ENCODE measurements at places on chromosomes 7 and 10.

DNA sequence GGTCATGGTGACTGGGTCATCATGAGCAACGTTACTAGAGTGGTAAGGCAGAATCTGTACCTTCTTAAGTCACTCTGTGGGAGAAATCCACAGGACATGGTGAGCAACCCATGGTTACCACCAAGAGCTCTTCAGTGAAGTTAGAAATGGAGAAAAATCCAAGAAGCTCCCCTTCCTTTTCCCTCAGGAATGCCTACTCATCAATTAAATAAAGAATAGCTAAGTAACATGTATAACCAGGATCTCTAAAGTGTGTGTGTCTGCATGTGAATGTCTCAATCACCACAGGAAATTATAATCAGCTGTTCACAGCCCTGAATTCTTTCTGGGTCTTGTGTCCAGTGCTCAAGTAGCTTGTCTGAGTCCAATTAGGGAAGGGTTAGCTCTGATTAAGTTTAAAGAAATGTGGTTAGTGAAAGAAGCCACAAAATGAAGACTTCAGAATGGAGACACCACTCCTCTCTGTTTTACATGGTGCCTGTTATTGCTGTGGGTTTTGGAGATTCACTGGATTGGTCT is 73.2 kb downstream of the SEM1 start:
- no peak for DNase-seq

GRCh38 chr10:123604506-123604905 is 61.6 kb upstream of the GPR26 start:
- no peak for DNase-seq

DNA sequence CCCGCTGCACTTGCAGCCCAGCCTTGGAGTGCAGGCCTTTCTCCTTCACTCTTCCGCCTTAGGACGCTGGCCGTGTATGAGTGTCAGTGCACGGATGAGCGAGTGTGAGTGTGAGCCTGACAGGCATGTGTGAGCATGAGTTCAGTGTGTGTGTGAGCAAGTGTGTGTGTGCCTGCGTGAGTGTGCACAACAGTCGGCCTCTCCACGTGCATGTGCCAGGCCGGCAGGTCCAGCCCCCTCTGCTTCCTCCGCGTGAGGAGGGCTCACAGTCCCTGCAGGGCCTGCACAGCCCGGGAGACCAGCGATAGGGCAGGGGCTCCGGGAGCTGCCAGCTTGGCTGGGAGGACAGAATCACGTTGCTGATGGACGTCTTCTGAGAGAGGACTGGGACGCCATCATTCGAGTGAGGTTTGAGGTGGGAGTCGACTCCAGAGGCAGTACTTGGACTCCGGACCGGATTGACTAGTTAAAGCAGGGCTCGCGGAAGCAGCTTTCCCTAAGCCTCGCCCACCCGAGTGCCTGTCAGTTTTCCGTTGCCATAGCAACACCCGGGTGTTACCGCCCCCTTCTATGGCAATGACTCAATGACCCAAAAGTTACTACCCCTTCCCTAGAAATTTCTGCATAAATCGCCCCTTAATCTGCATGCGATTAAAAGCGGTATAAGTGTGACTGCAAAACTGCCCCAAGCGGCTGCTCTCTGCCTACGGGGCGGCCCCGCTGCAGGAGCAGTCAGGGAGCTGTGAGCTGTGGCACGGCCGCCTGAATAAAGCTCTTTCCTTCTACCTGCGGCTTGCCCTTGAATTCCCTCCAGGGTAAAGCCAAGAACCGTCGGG is 19.6 kb upstream of the CFAP46 start:
- peak; percentile 21 for DNase-seq

- DNase-seq: no peak
Measured at GRCh38 chr10:30436191-30436611, 2.2 kb downstream of the MAP3K8 start.

DNA sequence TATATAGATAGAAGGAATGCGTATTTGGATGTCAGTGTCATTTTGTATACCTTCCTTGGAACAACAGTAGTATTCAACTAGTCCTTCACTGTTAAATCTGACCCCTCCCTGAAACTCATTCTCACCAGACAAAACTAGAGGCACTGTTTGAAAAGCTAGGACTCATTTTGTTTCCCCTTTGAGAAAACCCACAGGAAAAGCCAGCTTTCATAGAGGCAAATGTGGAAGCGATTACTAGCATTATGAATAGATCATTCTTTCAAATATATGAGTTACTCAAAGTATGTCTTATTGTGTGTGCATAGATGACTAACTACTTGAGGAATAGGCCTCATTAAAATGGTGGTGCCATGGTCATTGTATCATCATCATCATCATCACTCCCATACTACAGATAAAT is 1.9 kb upstream of the ASB15 start:
- DNase-seq: no peak

DNA sequence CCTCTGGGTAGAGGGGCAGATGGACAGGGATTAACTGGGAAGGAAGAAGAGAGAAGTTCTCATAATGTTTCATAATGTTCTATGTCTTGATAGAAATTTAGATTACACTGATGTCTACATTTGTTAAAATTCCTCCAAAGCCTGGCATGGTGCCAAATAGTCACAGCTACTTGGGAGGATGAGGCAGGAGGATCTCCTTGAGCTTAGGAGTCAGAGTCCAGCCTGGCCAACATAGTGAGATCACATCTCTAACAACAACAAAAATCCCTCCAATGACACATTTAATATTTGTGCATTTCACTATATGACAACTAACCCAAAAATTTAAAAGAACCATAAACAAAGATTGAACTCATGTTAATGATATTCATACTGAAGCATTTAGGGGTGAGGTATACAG is 33.0 kb upstream of the PPP1R3C start:
- no peak for DNase-seq

DNA sequence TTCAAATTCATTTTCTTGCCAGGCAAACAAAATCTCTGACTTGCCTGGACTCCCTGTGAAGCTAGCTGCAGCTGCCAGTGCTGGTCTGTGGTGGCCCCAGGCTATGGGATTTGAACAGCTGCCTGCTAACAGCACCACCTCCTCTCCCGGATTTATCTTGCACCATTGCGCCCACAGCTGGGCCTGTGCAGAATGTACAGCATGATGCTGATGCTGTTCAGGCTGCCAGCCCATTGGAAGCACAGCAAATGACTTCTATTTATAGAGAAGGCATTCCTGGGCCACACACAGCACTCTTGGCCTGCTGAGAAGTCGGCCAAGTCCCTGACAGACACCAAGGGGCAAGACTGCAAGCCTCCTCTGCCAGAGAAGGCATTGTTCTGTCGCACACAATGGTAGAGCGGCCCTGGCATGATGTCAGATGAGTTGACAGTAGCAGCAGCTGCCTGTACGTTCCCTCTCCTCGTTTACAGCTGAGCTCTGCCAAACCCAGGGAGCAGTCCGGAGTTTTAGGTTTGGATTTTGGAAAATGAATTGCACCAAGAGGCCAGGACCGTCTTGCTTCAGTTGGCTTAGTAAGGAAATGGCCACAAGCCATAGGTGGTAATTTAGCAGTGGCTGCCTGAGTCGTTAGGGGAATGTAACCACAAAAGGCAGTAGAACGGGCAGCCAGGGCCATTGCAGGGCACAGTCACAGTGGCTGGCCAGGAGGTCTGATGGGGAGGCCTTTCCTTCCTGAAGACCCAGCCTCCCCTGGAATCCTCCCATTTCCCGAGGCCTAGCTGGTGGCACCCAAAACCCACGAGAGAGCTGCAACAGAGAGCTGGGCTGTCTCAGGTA is 38.5 kb downstream of the MTURN start:
- no peak for DNase-seq
